Motor neuron (in vitro differentiated cells): ENCODE measurements at places on chromosomes 16 and 17. TPM values are rescaled to one million over a fixed set of nuclear protein-coding genes. Genes with fewer than 3 reads are reported as not detected.

Gene MYLK3
- 1.3 and 1.4 TPM in 2 replicates for total RNA-seq

- ATAC-seq: no peak
Observed at GRCh38 chr17:11637796-11638195, 39.5 kb downstream of the DNAH9 start.

Gene RAI1
- 18.4 and 19.0 TPM in 2 replicates for total RNA-seq

DNA sequence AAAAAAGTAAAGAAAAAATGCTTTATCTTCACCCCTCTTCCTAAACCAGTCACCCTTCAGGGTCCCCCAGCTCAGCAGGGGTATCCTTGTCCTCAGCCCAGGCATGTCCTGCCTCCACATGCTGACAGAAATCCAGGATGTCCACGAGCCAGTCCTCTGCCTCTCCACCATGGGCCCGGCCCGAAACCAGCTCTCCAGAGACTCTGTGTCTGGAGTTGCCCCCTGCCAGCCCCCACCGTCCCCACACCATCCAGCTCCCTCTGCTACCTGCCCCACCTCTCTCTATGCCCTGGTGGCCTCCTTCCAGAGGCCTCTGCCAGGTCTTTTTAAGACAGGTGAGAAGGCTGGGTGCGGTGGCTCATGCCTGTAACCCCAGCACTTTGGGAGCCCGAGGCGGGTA lies 66.4 kb upstream of the PLCG2 start:
- no peak for ATAC-seq

DNA sequence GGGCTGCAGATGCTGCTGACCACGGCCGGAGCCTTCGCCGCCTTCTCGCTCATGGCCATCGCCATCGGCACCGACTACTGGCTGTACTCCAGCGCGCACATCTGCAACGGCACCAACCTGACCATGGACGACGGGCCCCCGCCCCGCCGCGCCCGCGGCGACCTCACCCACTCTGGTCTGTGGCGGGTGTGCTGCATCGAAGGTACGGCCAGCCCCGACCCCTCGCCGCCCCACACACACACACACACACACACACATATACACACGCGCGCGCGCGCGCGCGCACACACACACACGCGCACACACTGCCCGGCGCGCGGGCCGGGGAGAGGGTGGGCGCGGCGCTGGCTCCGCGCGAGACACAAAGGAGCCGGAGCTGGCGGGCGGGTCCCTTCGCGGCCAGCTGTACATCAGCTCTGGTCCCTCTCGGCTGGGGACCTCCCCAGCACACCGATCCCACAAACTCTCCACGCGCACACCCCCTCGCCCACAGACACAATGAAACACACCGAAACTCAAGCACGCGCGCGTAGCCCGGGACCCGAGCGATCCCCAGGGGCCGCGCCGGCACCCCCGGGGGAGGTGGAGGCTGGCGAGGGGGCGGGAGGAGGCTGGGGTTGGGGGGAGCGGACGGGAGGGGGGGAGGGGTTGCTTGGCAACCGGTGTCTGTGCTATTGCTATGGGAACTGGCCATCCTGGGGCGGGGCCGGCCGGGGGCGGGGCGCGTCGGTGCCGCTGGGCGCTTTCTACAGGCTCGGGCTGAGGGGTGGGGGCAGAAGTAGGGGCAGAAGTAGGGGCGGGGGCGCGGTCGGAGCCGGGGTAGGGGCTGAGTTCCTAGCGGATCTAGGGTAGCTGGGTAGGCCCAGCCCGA lies 658 bp downstream of the CACNG4 start:
- peak; percentile 55 for ATAC-seq

GRCh38 chr17:64024781-64025731 lies 4.6 kb upstream of the ICAM2 start:
- no peak for ATAC-seq

GRCh38 chr17:42287305-42287976 lies 857 bp upstream of the STAT5A start:
- no peak for ATAC-seq

Gene CACNG1
- 0.25 and 0.41 TPM in 2 replicates for total RNA-seq

Gene PGAP3
- total RNA-seq: 4.6 and 5.2 TPM in 2 replicates

Gene LYRM9
- 9.9 and 12.3 TPM in 2 replicates for total RNA-seq

- no peak for ATAC-seq
Observed at GRCh38 chr17:65551267-65552040, 10.0 kb downstream of the AXIN2 start.

DNA sequence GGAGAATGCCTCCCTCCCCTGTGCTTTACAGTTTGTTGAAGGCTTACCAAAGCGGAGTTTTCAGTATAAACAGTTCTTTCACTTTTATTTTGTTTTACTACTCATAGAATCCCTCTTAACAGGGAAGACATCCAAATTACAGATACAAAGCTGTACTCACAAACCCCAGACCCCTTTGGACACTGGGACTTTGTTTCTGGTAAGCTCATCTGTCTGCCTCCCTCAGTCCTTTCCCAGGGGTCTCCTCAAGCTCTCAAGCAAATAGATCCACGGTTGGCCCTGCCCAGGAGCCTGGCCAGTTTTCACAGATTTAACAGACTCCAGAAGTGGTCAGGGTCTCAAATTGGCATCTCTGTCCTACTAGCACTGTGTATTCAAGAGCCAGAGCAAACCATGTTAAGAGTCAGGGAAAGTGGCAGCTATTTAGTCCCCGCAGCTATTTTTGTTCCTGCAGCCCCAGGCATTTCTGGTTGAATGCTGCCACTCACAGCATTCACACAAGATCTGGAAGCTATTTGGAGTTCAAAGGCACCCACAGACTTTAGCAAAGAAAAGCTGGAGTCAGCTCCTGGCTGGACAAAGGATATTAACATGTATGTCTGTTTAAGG lies 54.2 kb downstream of the TMEM100 start:
- ATAC-seq: no peak

- ATAC-seq: no peak
Observed at GRCh38 chr17:39702901-39703893, 3.3 kb downstream of the ERBB2 start.

GRCh38 chr16:801584-802363 lies 1.2 kb upstream of the GNG13 start:
- no peak for ATAC-seq

GRCh38 chr17:62625184-62625869 lies 2.1 kb upstream of the MRC2 start:
- no peak for ATAC-seq

GRCh38 chr17:80257716-80258213 lies 2.9 kb upstream of the RNF213 start:
- peak; percentile 1 for ATAC-seq

DNA sequence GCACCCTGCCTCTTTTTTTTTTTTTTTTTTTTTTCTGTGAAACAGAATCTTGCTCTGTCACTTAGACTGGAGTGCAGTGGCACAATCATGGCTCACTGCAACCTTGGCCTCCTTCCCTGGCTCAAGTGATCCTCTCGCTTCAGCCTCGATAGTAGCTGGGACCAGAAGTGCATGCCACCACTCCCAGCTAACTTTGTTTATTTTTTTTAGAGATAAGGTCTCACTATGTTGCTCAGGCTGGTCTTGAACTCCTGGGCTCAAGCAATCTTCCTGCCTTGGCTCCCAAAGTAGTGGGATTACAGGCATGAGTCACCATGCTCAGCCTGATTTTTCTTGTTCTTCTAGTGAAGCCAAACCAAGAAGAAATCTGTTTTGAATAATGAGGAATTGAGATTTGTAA lies 25.0 kb downstream of the CDK12 start:
- no peak for ATAC-seq

Gene OTOA
- 0.05 and 0.38 TPM in 2 replicates for total RNA-seq

- peak; percentile 77 for ATAC-seq
Observed at GRCh38 chr16:4288148-4288921, 15.5 kb upstream of the TFAP4 start.

- no peak for ATAC-seq
Observed at GRCh38 chr17:17124341-17124740, 81.8 kb downstream of the PLD6 start.

Gene CPNE7
- 5.8 and 6.6 TPM in 2 replicates for total RNA-seq

- ATAC-seq: no peak
Observed at GRCh38 chr17:9244066-9245052, 223.0 kb downstream of the NTN1 start.

- no peak for ATAC-seq
Observed at GRCh38 chr17:2703181-2703580, 8.4 kb downstream of the CLUH start.

DNA sequence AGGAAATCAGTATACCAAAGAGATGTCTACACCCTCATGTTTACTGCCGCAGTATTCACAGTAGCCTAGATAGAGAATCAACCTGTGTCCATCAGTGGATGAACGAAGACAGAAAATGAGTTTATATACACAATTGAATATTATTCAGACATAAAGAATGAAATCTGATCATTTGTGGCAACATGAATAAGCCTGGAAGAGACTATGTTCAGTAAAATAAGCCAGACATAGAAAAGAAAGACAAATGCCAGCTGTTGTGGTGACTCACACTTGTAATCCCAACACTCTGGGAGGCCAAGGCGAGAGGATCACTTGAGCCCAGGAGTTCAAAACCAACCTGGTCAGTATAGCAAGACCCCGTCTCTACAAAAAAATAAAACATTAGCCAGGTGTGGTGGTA lies 16.1 kb downstream of the NUDT16L1 start:
- no peak for ATAC-seq
